ENCODE measurements at places on chromosomes 12 and 14.

- DNase-seq, result no peak
Measured at GRCh38 chr14:37592482-37593408, 2.3 kb downstream of the FOXA1 start.

DNA sequence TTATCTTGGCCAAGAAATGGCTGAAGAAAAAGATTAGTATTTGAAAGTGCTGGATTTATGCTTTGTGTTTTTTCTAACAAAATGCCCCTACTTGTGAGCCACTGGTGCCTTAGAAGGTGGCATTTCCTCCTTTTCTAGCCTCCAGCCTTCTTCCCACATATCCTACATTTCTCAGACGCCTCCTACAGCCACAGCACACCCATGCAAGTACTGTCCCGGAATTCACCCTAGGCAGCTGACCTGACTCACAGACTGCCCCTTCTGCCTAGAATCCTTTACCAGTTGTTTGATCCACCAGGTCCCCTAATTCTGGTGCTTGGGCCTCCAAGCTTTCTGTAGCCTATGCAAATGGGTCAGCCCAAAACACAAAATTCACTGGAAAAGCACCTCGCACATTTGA lies 166.0 kb downstream of the FOXN3 start:
- no peak for DNase-seq

GRCh38 chr12:116136340-116136739 lies 141.2 kb downstream of the MED13L start:
- DNase-seq, result no peak

DNA sequence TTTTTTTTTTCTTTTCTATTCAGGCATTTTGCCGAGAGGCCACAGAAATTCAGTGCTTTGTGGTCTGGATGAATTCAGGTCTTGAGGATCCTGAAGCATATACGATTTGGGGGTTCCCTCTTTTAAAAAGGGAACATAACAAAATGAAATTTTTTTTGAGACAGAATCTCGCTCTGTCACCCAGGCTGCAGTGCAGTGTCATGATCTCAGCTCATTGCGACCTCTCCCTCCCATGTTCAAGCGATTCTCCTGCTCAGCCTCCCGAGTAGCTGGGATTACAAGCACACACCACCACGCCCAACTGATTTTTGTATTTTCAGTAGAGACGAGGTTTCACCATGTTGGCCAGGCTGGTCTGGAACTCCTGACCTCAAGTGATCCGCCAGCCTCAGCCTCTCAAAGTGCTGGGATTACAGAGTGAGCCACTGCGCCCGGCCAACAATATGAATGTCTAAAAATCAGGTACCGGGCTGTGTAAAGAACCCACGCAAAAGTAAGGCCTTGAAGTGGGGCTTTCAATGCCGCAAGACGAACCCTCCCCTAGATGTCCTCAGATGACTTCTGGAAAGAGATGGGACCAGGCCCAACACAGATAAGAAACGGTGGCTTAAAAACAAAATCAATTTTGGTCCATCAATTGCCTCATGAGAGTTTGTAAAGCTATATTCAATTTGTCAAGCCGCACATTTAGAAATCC lies 30.0 kb downstream of the TESC start:
- no peak for DNase-seq

- DNase-seq, result no peak
Measured at GRCh38 chr12:131803961-131804521, 24.2 kb upstream of the MMP17 start.

- DNase-seq, result no peak
Measured at GRCh38 chr14:80658733-80659132, 282.8 kb downstream of the CEP128 start.

GRCh38 chr12:56021889-56022497 lies 1.1 kb downstream of the IKZF4 start:
- no peak for DNase-seq

DNA sequence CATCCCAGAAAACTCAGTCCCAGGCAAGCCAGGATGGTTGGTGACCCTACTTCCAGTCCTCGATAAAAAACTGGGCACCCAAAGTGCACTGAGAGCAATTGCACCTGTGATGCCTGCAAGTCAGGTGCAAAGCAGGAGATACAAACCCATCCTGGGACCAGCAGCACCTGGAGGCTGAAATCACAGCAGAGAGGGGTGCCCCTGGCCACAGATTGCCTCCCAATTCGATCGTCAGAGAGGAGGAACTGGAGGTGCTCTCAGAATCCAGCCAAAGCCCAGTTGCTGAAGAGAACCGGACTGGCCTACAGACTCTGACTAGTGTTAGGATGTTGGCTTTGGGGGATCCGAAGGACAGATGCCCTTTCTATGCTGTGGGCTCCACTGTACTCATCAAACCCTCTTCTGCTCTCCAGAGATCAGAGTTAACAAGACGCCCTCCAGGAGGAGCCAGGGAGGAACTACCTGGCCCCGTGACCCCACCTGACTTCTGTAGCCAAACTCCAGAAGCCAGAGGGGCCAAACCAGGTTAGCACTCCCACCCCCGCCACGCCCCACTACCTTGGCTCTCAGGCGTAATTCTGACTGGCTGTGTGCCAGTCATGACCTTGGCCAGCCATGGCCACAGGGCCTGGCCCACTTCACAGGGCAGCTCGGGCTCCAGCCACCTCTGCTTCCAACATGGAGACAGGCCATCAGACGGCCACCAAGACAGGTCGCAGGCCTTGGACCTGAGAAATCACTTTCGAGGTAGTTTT lies 284.5 kb upstream of the RTL1 start:
- no peak for DNase-seq

DNA sequence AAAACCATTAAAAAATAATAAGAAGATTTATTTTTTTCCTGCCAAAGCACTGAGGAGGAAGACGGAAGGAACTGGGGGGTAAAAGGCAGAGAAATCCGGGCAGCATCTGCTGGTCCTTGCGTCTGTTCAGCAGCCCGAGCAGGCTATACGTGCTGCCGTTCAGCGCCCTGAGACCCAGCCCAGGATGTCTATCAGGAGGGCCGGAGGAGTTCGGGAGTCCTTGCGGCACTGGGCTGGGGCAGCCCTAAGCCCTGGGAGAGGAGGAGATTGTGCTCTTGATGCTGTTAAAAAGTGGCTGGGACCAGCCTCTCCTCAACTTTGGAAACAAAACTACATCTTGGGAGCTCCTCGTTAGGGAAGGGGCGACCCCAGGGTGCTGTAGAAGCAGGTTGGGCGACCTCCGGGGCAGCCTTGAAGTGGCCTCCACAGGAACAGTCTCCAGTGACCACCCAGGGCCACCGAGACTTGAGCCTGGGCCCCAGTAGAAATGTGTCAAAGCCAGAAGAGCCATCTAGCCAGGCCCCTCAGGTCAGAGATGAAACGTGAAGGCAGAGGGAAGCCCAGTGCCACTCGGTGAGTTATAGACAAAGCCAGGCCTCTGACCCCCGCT lies 14.3 kb downstream of the PGF start:
- no peak for DNase-seq

GRCh38 chr12:132415327-132416120 lies 74.4 kb upstream of the FBRSL1 start:
- DNase-seq, result no peak
